ENCODE measurements at places on chromosomes 4 and X. TPM values are rescaled to one million over a fixed set of nuclear protein-coding genes. Genes with fewer than 3 reads are reported as not detected.
A peak's percentile ranks its signal among the peaks of the same experiment; 100 is the strongest.

ARX gene
- total RNA-seq: not detected

DCAF12L1 gene
- total RNA-seq: not detected

BMP3 gene
- total RNA-seq: not detected

RTL9 gene
- not detected for total RNA-seq

CHST7 gene
- total RNA-seq: 6.5 TPM

AFM gene
- total RNA-seq: not detected

TLR6 gene
- 3.1 TPM for total RNA-seq

GRCh38 chrX:87528487-87528886 lies 10.9 kb downstream of the KLHL4 start:
- no peak for DNase-seq

DNA sequence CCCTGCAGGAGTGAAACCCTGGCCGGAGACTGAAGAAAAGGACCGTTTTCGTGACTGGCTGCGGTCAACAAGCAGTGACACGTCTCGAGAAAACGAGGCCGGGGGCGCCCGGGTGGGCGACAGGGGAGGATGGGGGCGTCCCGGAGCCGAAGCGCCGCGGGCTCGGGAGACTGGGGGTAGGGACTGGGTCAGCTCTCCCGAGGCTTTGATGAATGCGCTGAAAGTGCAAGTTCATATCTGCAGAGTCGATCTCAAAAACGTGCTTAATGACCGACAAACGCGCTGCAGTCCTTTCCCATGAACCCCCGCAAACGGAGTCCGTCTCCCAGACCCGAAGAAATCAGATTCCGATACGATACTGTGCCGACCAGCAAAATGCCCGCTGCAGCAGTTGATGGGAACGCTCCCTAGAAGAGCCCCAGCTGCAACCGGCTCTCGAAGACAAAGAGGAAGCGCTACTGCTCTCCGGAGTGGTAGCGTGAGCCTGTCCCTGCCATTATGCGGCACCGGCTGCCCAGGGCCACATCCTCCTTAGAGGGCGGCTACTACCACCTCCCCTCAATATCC lies 806 bp upstream of the CD99L2 start:
- peak; percentile 52 for DNase-seq

GRCh38 chrX:154372612-154373022 lies 1.8 kb downstream of the FLNA start:
- peak; percentile 72 for DNase-seq

DNA sequence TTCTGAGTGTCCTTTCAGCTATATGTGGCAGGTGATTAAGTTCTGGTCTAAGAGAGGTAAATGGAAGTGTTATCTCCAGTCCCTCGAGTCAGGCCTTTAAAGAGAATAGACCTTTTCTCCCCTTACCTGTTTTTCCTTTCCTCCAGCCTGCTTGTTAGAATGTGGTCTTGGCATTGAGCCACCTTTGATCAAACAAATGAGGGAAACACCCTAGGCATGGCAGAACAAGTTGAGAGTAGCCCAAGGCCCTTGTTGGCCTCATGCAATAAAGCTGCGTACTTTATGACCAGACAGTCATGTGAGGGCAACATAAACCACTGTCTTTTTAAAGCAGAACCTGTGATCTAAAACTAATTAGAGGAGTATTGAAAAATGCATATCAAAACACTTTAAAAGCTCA lies 13.2 kb upstream of the IL13RA2 start:
- DNase-seq: no peak

DNA sequence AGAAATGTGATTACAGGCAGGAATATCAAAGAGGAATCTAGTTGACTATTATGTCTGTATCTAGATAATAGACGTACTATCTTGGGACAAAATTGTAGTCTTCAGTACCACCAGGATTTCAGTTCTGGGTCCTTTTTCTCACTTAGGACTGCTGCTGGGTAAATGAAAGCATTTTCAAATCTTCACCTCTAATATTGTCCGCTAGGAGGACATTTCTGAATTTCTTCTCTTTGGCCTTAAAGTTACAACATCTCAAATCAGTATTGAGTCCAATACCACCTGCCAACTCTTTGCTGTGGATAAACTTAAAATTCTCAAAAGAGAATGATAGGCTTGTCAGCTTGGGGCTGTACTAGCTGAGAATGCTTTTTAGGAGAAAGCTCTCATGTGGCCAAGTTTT lies 6.0 kb downstream of the FGF16 start:
- no peak for DNase-seq

GRCh38 chr4:30269850-30270249 lies 450.3 kb upstream of the PCDH7 start:
- no peak for DNase-seq

DNA sequence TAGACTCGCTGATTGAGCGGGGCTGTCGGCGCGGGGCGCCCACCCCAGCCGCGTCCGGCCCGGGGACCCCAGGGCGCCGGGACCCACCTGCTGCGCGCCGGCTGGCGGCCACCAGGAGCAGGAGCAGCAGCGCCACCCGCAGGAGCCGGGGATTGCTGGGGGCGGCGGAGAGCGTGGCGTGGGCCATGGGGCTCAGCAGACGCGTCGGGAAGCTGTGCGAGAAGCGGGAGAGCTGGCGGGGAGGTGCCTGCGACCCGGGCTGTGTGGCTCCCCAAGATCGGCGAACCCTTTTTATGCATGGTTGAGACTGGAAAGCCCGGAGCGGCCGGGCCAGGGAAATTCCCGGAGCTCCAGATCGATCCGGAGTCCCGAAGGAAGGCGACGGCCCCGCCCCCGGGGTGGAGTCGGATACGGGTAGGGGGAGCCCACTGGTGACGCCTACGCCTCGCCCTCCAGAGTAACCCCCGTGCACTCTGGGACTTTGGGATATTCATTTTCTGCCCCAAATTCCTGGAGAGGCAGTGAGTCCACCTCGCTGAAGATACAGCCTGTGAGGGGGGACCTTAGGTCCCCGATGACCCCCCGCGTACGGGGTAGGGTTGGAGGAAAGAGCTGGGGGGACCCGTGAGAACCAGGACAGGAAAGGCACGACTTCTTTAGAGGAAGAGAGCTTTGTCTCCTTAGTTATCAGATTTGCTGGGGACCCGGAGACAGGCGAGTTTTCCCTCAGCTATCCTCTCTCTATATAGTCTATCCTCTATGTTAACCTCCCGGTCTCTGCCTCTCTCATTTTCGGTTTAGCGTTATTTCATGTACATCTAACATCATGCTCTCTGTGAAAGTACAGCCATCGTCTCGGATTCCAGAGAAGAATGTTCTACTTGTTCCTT lies at the start of gene CXCL3:
CXCL3 (minus strand) TSS at position 265 of the 890 bp plus-strand sequence; CDS start at position 187, 78 bp downstream.
- DNase-seq: no peak

DNA sequence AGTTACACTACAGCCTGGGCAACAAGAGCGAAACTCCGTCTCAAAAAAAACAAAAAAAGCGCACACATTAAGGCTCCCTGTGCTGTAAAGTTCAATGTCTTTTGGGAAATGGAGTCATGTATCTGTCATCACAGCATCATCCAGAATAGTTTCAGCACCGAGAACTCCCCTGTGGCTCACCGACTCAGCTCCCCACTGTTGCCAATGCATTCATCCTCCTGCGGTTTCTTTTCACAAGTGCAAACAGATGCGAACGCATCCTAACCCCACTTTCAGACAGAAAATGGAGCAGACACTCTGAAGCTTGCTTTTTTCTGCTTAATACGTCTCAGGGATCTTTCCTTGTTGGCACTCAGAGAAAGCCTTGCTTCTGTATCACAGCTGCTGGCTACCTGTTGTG lies 13.8 kb upstream of the SH3TC1 start:
- DNase-seq: no peak

DNA sequence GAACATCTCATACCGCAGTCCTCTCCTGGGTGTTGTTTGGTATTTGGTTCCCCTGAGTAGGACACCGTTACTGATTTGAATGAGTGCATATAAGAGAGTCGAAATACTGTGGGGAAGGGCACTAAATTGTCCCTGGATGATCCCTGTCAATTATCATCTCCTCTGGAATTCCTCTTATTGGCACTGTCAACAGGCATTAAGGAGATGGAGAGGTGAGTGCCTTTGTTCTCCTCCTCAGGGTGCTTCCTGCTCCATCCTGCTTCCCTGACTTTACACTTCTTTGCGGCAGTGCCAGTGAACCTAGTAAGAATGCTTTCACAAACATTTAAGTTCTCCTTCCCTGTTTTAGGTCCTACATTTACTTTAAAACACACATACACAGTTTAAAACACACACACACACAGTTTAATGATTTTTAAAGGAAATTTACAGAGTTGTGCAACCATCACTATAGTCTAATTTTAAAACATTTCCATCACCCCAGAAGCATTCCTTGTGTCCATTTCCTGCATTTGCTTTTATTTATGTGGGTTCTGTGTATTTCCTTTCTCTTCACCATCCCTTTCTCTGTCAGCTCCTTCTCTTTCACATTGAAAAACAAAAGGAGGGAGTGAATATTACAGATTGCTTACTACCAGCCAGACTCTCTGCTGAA lies 20.9 kb upstream of the ZRSR2 start:
- DNase-seq: no peak

GRCh38 chr4:141660880-141661279 lies 24.5 kb downstream of the IL15 start:
- no peak for DNase-seq

GRCh38 chr4:38723726-38724474 lies 58.9 kb downstream of the TLR10 start:
- no peak for DNase-seq

GRCh38 chrX:94914235-94914634 lies 1240.2 kb downstream of the FAM133A start:
- no peak for DNase-seq

DNA sequence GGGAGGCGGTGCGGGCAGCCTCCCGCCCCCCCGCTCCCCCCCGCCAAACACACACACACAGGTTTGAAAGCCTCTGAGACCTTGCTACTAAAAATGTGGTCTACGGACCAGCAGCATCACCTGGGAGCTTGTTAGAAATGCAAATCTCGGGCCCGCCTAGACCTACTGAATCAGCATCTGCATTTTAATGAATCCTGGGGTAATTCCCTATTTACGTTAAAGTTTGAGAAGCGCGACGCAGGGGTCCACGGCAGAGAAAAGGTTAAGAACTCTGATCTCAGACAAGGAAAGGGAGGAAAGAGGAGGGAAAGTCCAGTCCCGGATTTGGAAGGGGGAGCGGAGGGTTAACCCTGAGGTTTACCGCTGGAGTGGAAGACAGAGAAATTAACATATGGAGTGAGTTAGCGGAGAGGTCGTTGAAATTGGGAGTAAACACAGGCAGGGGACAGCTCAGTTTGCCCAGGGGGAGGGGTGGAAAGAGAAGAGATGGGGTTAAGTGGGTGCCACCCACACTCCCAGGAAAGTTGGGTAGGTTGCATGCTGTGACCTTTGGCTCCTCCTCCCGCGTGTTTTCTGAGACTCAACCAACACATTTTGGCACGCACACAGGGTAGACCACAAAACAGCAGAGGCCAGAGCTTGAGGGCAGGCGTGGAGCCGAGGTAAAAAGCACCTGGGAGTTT lies 483.6 kb downstream of the BCOR start:
- DNase-seq: peak; percentile 35

GRCh38 chrX:31323658-31324057 lies 251.8 kb upstream of the FTHL17 start:
- no peak for DNase-seq

- no peak for DNase-seq
Observed at GRCh38 chrX:79367907-79368306, 773 bp upstream of the ITM2A start.

DNA sequence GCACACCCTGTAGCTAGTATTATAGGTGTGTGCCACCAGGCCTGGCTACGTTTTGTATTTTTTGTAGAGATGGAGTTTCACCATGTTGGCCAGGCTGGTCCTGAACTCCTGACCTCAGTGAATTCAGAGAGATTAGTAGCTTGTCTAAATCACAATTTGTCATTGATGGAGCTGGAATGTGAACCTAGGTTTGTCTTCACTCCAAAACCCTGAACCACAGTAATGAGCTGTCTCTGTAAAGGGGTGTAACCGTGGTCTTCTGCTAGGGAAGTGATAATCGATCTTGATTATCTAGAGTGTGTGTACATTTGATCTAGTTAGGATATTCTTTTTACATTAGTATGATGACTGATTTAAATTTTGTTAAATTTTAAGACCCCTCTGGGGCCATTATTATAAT lies 8.3 kb downstream of the ARHGAP10 start:
- no peak for DNase-seq

Measured in activated CD8-positive, alpha-beta T cell treated with anti-CD3 and anti-CD28 coated beads, Interleukin-2, amount 10 ng/mL, durations not matched to agents 7 days and 5 days (primary cell).